AG09319 (cell line): ENCODE measurements at places on chromosomes 11 and 22.

- no peak for DNase-seq
These were observed 131.6 kb upstream of the B3GAT1 start for GRCh38 chr11:134543645-134544044.

- DNase-seq = no peak
These were observed 32.4 kb downstream of the CREB3L1 start for GRCh38 chr11:46309814-46310259.

GRCh38 chr11:114399490-114400215, 658 bp downstream of the C11orf71 start:
- peak; percentile 16 for DNase-seq

DNA sequence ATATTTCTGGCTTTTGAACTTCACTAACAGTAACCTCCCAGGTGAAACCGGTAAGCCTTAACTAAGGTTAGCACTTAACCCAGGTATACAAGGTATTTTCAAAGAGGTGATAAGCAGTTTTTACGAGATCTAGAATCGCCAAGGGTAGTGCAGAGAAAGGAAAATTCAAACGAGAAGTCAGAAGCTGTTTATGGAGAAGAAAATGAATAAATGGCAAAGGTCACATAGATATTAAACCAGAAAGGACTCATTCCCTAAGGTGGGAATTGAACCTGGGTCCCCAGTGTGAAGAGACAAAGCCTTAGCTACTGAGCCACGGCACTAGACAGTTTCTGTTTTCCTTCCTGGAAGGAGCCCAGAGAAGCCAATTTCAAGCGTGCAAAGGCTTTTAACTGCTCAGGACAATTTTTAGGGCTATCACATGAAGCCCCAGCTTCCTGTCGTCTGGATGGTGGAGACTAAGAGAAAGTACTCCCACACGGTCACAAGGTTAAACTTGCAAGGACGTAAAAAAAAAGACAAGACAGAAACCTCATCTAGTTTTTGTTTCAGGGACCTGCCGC, 5.7 kb upstream of the C1QTNF6 start:
- no peak for DNase-seq

DNA sequence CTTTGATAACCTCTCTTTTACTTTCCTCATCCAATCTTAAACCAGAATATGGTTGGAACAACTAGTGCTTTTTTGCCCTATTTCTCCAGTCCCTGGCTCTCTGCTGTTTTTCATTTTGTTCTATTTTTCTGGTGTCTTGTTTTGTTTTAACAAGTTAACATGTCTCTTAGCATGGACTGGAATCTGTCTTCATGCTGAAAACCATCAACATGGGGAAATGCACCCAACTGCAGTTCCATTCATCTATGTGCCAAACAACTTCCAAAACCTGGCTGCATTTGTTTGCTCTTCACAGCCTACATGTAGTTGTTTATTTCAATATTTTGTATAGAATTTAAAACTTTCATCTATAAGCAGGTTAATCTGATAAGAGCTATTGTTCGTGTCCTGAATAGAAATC, 46.8 kb upstream of the NOX4 start:
- no peak for DNase-seq

DNA sequence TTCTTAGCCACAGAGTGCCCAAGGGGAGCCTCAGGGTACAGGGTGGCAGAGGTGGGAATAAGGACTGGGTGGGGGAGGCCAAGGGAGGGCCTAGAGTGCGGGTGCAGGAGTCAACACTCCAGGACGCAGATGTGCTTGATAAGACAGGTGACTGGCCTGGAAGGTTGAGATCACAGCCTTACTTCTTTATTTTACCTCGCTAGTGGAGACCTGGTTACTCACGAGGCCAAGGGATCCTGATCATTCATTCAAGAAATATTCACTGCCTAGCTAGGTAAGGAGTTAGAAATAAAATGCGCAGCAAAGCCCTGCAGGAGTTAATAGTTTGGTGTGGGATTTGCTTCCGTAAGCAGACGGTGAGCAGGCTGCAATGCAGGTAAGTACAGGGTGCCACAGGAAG, 13.2 kb upstream of the PEX26 start:
- no peak for DNase-seq

DNA sequence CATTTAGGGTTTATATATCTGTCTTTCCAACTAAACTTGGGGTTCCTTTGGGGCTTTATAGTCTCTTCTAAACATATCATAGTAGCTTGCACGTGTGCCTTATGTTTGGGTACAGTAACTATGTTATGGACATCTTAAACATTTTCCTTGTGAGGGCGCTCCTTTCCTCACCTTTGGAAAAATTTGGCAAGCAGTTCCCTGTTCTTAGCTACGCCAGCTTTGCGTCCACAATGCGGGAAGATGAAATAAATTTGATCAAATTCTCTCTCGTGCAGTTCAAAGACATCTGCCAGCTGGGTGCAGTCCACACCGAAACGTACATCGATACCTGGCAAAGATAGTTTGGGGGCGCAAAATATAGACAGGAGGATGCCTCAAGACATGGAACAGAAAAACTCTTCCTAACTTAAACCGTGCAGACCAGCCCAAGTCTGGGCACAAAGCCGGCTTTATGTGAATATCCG, 548 bp downstream of the FDXACB1 start:
- DNase-seq = no peak

DNA sequence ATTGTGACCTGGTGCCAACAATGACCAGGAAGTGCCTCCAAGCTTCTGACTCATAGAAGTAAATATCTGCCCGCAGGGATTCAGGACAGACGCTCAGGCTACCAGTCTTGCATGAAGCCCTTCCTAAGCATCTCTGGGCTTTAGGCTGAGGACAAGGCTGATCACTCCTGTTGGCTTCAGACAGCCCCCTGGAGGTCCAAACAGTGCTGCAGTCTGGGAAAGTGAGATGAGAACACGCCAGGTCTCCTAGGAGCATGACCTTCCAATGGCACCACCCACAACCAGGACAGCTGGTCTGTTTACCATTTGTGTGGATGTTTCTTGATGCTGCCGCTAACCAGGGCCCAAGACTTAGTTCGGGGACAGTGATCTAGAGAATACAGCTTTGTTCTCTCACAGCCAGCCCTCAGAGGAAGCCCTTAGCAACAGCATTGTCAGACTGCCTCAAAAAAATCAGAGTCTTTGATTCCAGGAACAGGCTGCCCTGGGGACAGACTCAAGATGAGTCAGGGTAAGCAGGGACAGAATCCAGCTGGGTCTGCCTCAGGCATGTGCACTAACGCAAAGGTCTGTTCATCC, 111.2 kb downstream of the ZNF280B start:
- no peak for DNase-seq

DNA sequence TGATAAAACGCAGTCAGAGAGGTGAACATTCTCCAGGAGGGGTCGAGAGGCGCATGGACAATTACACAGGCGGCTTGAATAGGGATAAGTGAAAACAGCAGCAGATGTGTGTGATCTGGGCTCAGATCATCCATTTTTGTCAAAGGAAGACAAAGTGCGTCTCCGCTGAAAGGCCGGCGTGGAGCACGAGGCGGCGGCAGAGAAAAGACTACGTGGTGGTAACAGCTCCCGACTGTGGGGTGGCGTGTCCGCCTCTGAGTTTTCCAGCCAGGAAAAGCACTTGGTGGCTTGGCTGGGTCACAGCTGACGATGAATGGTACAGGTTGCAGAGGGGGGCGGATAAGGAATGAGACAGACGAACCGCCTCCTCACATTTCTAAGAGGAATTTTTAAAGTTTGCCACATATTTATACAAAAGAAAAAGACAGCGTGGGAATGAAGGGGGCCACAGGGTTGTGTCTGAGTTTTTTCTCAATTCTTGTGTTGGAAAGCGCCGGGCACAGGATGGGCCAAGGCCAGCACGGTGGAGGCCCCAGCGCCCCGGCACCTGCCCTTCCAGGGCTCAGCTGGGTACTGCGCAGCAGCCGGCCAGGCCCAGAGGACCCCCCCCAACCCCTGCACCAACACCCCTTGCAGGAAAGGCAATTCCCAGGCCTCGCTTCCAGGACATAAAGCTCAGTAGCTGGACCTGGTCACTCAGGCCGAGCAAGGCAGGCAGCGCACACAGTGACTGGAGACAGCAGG, 80.4 kb downstream of the TRMU start:
- no peak for DNase-seq

GRCh38 chr11:6737872-6738466, 33.8 kb downstream of the OR2AG2 start:
- DNase-seq = no peak

- DNase-seq = peak; percentile 68
These were observed 36.1 kb downstream of the LIMK2 start for GRCh38 chr22:31248138-31248745.

GRCh38 chr22:20571078-20571503, 63.7 kb downstream of the MED15 start:
- DNase-seq = no peak

DNA sequence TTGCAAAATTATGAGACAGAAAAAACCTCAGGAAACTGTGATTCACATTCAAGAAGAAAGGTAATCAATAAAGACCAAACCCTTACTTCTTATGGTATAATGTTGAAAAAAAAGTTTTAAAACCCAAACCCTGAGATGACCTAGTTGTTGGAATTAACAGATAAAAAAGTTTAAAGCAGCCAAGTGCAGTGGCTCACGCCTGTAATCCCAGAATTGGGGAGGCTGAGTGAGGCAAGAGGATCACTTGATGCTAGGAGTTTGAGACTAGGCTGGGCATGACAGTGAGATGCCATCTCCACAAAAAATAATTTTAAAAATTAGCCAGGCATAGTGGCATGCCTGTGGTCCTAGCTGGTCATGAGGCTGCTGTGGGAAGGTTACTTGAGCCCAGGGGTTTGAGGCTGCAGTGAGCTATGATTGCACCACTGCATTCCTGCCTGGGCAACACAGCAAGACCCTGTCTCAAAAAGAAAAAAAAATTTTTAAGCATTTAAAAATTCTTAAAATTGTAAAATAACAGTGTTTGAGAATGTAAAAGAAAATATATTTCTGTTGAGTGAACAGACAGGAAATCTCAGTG, 85.1 kb downstream of the EFCAB6 start:
- DNase-seq = no peak

DNA sequence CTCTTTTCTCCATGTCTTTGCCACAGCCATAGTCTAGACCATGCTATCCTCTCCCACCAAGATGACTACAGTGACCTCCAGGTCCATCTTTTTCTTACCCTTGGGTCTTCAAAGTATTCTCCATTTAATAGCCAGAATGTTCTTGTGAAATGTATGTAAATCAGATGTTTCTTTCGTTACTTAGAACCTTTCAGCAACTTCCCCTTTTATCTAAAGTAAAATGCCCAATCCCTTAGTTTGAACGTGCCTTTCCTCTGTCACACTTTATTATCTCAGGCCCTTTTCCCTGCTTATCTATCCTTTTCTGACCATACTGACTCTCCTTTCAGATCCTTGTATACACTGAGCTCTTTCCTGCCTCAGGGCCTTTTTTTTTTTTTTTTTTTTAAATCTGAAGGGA, 17.9 kb downstream of the RBM4B start:
- DNase-seq = no peak
